Stromal cell of bone marrow (primary cell): ENCODE measurements at places on chromosomes 12 and 14.
A peak's percentile ranks its signal among the peaks of the same experiment; 100 is the strongest.

GRCh38 chr12:26773313-26774104 lies 59.5 kb downstream of the ITPR2 start:
- DNase-seq = no peak

- DNase-seq = no peak
Observed at GRCh38 chr12:114628199-114628598, 55.8 kb downstream of the TBX3 start.

GRCh38 chr12:39966256-39966655 lies 139.6 kb downstream of the SLC2A13 start:
- no peak for DNase-seq

DNA sequence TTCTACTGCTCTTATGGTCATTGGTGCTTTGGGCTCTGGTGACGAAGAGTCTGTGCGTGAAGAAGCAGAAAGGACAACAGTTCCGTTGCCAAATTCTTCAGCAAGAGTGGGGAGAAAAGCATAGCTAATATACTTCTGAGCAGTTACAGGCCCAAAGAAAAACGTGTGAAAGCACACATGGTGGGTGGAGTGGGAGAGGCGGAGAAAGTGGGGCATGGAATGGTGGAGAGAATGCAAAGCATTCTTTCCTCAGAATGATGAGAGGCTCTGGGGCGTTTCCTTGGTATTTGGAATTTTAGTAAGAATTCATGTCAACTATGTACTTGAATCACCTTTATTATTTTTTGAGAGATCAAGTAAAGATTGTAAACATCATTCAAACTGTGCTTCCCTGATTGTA lies 396.1 kb downstream of the NAV3 start:
- DNase-seq = no peak

- no peak for DNase-seq
Observed at GRCh38 chr14:53814392-53814791, 142.2 kb downstream of the BMP4 start.

DNA sequence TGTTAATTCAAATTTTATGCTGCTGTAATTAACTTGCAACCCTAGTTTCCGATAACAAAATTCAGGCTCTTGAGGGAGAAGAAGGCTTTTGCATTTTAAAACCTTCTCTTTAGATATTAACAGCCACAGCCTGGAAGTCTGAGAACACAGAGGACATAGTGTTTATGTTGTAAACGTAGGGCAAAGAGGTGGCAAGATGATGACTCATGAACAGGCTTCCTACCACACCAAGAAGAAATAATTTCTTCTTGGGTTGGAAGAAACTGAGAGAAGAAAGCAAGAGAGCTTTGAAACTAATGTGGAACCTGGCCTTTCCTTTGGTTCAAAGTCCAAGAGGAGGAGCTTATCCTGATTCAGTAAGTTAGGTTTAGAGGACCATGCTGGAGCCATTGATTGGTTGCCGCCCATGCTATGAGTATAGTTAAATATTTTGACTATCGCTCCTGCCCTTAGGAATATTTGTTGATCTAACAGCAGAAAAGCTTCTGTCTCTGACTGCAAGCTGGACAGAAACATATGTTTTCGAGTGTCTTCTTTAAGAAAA lies 31.8 kb downstream of the CCDC198 start:
- DNase-seq = no peak

GRCh38 chr12:117671734-117672133 lies 297.1 kb downstream of the KSR2 start:
- no peak for DNase-seq

DNA sequence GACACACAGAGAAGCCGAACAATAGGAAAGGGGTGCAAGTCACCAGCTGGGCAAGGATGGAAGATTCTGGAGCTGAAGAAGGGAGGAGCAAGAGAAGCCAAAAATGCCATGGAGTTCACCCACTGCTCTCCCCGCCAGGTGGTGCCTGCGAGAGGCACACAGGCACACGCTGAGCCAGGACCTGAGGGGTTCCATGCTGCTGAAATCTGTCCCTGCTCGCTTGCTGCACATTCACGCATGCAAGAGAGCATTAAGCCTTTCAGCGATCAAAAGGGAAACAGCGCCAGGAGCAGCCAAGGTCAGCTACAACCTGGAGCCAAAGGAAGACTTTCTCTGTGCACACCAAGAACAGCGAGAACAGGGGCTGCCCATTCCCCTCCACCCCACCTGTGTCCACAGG lies 104.1 kb downstream of the ANO2 start:
- DNase-seq = no peak

GRCh38 chr14:88468406-88468805 lies 82.9 kb downstream of the SPATA7 start:
- DNase-seq = peak; percentile 18

GRCh38 chr12:12681061-12681765 lies 14.8 kb downstream of the GPR19 start:
- DNase-seq = no peak

DNA sequence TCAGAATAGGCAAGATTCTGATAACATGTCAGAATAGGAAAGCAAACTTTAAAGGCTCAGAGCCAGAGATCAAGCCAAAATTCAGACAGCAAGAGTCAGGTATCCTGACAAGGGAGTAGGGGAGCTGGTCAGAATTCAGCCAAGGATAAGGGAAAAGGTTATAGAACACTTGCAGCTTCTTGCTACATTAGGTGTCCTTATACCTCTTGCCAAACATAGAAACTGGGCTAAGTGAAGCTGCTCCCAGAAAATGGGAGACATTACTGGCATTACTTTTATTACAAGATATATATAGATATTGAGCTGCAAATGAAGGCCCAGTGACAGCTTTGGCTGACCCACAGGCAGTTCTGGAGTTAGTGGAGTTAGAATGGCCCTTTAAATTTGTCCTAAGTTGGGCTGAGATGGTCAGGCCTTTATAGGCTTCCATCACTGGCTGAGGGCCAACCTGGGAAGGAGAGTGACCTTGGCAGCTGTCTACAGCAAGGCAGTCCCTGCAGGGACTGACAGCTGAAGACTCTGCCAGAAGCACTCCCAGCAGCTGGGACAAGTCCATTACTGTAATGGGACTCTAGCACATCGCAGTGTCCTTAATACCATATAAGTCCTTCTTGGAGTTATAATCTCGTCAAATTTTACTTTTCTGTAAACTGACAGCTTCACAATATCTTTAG lies 83.0 kb downstream of the LRRC9 start:
- DNase-seq = no peak

DNA sequence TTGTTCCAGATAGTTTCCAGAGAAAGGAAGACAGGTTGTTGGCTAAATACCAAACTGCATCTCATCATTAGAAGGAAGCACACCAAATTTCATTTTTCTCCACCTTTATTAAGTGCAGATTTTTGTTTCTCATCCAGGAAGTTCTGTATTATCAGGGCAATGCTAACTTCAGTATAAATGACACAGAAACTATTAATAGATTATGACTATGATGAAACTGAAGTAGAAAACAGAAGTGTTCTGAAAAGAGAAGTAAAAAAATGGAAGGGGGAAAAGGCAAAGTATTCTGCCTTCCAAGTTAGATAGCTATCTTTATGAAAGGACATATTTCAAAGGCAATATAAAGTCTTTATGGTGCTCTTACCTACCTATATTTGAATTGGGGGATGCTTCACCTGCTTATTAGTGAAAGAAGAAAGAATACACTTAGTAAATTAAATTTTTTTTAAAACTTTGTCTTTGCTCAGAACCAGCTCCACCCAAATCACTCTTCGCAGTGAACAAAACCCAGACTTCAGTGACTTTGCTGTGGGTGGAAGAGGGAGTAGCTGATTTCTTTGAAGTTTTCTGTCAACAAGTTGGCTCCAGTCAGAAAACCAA lies 223.9 kb downstream of the PTPRO start:
- DNase-seq = no peak

- DNase-seq = peak; percentile 99
Observed at GRCh38 chr12:92899386-92900001, 29.6 kb downstream of the EEA1 start.

DNA sequence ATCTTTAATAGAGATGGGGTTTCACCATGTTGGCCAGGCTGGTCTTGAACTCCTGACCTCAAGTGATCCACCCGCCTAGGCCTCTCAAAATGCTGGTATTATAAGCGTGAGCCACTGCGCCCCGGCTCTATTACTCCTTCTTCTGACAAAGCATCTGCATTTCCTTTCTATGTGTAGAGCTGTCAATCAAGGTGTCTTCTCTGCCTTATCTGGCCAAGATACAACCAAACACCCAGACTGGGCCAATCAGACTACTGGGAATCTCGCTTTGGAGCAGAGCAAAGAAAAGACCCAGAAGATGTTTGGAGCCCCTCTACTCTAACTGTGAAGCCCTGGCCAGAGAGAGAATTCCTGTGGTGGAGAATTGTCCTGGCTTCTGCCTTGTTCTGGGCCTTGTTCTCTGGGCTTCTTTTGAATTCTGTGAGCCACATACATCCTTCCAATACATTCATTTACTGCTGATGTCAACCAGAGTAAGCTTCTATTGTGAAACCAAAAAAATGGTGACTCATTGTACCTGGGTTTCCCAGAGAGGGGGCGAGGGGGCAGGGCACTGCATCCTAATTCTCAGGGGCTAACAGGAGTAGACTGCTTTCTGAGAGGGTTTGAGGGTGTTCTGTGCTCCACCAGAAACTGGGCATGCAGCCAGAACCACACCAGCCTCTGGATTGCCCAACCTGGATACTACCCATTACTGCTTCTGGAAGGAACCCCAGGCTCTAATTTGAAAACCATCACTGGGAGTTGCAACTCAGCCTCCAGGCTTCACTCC lies 18.8 kb upstream of the FLVCR2 start:
- peak; percentile 40 for DNase-seq
